ENCODE measurements at places on chromosomes 7 and 10.
A peak's percentile ranks its signal among the peaks of the same experiment; 100 is the strongest.

GRCh38 chr7:82904871-82905270 is 257.8 kb downstream of the PCLO start:
- DNase-seq, result no peak

DNA sequence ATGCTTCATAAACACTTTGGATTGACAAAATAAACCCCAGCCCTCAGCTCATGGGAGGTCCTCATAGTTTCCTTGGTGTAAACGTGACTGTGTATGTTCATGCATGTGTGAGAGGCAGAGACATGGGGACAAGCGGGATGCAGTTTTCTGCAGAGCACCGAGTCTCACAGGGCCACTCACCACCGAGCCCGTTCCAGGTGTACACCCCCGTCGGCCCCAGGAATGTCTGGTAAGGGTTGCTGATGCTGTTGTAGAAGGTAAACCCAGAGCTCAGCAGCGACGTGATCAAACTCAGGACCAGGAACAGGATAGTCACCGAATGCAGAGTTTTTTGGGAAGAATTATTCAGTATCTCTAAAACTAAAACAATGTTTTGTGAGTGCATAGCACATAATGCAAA is 9.2 kb downstream of the CLRN3 start:
- DNase-seq, result no peak

GRCh38 chr7:31204071-31204470 is 136.5 kb downstream of the NEUROD6 start:
- DNase-seq, result no peak

DNA sequence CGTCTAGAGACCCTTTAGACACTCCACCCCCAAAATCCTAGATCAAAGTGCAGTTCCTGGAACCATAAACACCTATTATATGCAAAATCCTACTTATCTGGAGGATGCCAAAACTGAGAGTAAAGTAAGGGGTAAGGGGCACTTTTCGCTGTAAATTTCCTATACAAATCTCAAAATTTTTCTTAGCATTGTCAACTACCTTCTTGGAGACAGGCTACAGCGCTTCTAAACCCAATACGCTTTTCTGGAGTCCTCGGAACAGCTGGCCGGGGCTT is 10.4 kb downstream of the TWIST1 start:
- DNase-seq, result no peak

DNA sequence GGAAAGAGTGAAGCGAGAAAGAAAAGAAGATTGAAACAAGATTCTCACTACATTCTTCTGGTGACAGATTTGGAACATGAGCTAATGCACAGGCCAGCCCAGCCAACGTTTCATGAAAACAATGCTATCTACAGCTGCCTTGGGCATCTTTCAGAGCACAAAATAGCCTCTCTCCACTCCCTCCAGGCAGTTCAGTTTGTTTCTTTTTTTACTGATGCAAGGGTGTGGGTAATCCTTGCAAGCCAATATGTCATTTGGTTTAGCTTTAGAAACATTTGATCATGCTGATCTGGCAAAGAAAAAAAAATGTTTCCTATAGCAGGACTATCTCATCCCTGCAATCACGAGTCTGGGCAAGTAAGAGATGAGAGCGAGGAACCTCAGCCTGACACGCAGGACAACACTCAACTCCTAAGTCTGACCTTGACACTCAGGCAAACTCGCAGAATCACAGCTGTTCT is 35.9 kb downstream of the SVIL start:
- DNase-seq, result no peak

- no peak for DNase-seq
These were observed 7.7 kb upstream of the GPR37 start for GRCh38 chr7:124773339-124773738.

DNA sequence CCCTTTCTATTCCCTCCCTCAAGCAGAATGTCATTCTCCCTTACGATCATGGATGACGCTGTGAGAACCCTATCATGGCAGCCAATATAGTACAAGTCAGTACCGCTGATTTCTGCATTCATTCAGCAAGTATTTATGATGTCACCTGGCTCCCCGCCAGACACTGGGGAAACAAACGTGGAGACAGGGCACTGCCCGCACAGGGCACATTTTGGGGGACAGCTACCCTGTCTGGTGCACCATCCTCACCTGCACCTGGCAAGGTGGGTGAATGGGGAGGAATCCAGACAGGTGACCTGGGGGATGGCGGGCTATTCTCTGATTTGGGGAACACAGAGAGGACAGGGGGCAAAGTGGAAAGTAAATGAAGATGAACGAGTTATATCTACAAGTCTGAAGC is 28.4 kb downstream of the MKI67 start:
- no peak for DNase-seq

GRCh38 chr10:113187063-113187777 is 237.2 kb downstream of the TCF7L2 start:
- DNase-seq, result no peak

DNA sequence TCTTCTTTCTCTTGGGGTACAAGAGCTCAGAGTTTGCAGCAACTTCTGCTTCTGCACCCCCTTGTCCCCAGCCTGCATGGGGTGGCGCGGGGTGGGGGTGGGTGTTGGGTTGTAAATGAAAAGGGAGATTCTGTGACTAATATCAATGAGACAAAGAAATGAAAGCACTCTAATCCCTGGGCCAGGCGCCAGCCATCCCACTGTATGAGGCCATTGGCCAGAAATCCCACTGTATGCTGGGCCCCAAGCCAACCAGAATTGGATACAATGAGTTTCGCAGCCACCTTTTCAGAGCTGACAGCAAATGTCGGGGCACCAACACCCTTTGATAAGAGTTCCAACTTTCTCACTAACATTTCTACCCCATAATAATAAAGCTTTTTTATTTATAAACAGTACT is 10.9 kb upstream of the PTN start:
- DNase-seq, result no peak

DNA sequence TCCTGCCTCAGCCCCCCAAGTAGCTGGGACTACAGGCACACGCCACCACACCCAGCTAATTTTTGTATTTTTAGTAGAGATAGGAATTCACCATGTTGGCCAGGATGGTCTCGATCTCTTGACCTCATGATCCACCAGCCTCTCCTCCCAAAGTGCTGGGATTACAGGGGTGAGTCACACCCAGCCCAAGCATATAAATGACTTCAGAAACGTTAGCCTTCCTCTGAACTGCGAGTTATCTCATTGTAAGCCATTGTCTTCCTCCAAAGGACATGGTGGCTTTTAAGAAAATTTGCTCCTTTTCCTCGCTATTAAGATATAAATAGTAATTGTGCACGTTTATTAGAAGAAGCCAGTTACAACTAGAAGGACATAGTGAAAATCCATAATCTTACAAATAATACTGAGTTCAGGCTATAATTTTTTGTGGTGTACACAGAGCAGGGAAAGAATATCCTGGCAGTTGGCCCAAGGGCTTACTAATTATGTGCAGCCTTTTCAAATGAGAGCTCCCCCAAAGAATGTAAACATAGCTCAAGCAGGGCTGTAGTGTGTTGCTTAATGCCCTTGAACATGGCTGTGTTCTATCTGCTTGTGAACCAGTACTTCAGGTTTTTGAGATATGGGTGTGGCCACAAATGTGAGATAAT is 495.8 kb downstream of the PARD3 start:
- DNase-seq, result no peak

- no peak for DNase-seq
These were observed 148.2 kb downstream of the KCND2 start for GRCh38 chr7:120421151-120421651.

GRCh38 chr7:27964820-27965219 is 215.8 kb downstream of the JAZF1 start:
- no peak for DNase-seq

GRCh38 chr7:150988230-150989226 is 2.3 kb upstream of the NOS3 start:
- DNase-seq, result peak; percentile 50

- DNase-seq, result no peak
These were observed 4.1 kb downstream of the EMX2 start for GRCh38 chr10:117546581-117547015.

DNA sequence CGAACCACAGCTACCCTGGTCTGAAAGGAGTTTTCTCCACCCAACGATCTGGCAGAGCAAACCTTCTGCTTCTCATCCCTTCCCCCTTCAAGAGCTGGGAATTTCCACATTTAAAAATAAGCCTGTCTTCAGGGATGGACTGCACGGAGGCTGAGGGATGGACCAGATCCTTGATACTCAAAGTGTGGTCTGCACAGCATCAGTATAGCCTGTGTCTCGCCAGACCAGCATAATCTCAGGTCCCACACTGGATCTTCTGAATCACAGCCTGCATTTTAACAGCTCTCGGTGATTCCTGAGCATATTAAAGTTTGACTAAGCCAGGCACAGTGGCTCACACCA is 7.1 kb downstream of the KCNMA1 start:
- DNase-seq, result no peak

- DNase-seq, result peak; percentile 73
These were observed 177.2 kb downstream of the SH3PXD2A start for GRCh38 chr10:103678178-103678526.

DNA sequence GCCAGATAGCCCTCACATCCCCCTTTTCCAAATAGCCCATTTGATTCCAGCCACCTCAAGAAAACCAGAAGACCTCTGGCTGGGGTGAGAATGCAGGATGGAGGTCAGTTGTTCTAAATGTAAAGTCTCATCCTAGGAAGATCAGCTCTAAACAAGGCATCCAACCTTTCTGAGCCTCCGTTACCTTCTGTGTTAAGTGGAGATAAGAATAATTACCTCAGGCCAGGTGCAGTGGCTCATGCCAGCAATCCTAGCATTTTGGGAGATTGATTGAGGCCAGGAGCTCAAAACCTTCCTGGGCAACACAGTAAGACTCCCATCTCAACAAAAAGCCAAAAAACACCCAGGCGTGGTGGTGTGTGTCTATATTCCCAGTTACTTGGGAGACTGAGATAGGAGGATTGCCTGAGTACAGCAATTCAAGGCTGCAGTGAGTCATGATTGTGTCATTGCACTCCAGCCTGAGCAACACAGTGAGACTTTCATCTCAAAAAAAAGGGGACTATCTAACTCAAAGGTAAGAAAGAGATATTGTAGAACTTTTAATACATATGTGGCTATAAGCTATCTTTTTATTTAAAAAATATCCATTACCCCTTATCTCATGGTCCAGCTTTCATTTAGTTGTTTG is 43.5 kb downstream of the PRTFDC1 start:
- DNase-seq, result no peak

DNA sequence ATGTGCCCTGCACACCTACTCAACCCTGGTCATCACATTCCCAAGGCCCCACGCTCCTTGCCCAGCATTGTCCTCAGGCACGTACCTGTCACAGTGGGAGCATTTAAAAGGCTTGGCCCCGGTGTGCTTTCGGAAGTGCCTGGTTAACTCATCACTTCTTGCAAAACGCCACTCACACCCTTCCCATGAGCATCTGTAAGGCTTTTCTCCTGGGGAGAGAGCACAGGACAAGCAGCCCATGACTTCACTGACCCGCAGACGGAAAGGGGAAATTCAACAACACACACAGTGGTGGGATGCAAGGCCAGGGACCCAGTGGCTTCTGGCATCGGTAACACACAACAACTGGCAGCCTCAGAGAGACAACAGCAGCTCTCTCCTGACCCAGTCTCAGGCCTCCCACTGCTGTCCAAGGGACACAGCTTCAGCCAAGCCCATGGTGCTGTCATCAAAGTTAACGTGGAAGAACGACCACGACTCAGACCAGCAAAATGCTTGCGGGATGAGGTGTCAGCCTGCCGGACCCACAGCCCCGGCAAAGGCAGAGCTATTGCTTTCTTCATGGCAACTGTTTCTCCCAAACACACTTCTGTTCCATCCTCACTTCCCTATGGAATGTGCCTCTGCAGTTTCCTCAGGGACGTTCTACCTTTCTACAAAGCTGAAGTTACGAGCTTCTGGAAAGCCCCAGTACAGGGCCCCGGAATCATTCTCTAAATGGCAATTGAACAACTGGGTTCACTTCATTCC is 4.8 kb downstream of the KLF6 start:
- no peak for DNase-seq

- DNase-seq, result no peak
These were observed 25.2 kb downstream of the TMEM120A start for GRCh38 chr7:75969182-75969581.

- no peak for DNase-seq
These were observed 32.1 kb downstream of the VSTM4 start for GRCh38 chr10:49083261-49083660.

- DNase-seq, result no peak
These were observed 135.2 kb upstream of the MGMT start for GRCh38 chr10:129331839-129332220.

GRCh38 chr10:64113792-64114191 is 592.6 kb downstream of the REEP3 start:
- DNase-seq, result no peak

- no peak for DNase-seq
These were observed 216.7 kb upstream of the NPVF start for GRCh38 chr7:25444991-25445390.

- DNase-seq, result no peak
These were observed 248.9 kb upstream of the LRRN3 start for GRCh38 chr7:110841840-110842545.

DNA sequence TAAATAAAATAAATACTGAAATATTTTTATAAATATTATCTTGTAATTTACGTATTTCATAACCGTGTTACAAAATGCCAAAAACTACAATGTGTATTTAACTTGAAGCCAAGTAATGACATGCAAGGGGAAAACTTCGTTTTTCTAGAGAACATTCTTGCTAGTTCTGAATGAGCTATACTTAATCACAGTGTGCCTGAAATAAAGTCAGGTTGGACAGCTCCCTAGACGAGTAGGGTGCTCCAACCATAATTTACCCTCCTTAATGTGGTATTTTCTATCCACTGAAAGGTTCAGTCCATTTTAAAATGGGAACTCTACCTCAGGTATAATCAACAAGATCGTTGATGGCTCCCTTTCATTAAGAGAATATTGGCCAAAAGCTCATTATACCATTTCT is 194.5 kb upstream of the AHR start:
- DNase-seq, result no peak

GRCh38 chr7:51289623-51290303 is 26.8 kb downstream of the COBL start:
- DNase-seq, result no peak

GRCh38 chr10:47041396-47042198 is 130.4 kb downstream of the PTPN20 start:
- DNase-seq, result no peak

DNA sequence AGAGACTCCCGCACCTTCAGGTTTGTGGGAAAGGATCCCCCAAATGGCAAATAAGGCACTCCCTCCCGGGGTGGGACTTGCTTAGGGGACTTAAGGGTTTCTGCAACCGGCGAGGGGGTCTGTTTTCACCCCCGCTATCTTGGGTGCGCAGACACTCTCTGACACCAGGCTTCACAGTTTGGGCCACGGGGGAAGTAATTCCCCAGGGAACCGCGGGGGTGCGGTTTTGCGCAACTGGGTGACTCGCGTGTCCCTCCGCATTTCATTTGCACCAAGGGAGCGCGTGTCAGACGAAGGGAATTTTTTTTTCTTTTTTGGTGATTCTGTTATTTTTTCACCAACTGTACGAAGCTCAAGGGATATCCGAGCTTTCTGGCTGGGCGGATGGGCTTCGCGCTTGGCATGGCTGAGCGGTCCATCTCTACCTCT is 1.7 kb downstream of the GRM8 start:
- DNase-seq, result no peak

DNA sequence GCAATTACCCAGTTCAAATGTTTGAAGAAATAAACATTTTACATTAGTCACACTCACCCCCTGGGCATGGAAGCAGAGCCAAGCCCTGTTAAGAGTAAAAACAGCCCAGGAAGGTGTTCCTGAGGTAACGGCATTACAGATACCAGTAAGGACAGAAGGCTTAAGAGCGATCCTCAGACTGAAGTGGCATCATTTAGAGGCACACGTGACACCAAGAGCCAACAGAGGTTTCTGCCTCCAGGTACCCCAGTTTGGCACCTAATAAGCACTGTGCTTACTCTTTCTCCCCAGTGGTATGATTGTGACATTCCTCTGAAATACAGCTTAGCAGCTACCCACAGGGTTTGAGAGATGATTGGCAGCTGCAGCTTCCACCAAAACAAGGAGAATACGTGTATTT is 17.2 kb downstream of the MMS19 start:
- DNase-seq, result no peak

All from T-helper 2 cell (primary cell).